Activated gamma-delta T cell treated with anti-CD3 and anti-CD28 coated beads, Interleukin-2, amount 50 U/mL, for 16 hours (primary cell): ENCODE measurements at places on chromosomes 5 and 9.
A peak's percentile ranks its signal among the peaks of the same experiment; 100 is the strongest.

DNA sequence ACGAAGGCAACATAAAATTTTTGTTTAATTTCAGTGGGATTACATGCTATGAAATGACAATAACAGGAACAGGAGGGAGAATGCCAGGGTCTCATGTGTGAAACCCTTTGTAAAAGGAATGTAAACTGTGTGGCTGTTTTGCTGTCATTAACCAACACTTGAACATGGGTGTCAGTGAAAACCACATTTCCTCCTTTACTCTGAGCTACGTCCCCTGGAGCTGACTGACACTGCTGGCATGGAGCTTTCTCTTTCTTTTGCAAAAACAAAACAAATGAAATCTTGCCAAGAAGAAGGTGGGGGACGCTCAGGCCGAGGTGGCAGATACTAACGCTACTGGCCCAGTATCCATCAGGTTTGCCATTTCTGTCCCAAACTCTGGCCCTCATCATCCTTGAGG, 121.4 kb downstream of the DMRT2 start:
- no peak for DNase-seq

DNA sequence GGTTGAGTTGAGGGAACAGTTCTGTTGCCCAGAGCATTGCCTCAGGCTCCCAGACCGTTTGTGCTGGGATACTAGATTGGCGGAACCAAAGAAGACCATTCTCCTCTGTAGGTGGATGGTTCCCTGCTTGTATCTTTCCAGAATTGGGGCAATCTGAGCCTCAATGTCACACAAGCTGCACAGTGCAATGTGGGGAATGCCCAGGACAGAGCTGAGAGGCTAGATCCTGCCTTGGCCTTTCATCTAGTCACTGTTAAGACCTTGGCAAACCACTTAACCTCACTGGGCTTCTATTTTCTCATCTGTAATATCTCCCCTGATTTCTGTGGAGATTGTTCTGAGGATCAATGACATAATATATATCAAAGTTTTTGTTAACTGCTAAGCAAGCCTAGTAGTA, 16.9 kb upstream of the ERAP2 start:
- DNase-seq = no peak

- no peak for DNase-seq
Observed at GRCh38 chr9:2242831-2243330, 227.7 kb downstream of the SMARCA2 start.

- no peak for DNase-seq
Observed at GRCh38 chr9:130576176-130576575, 3.2 kb upstream of the FUBP3 start.

GRCh38 chr5:131096774-131097710, 68.0 kb downstream of the HINT1 start:
- no peak for DNase-seq

DNA sequence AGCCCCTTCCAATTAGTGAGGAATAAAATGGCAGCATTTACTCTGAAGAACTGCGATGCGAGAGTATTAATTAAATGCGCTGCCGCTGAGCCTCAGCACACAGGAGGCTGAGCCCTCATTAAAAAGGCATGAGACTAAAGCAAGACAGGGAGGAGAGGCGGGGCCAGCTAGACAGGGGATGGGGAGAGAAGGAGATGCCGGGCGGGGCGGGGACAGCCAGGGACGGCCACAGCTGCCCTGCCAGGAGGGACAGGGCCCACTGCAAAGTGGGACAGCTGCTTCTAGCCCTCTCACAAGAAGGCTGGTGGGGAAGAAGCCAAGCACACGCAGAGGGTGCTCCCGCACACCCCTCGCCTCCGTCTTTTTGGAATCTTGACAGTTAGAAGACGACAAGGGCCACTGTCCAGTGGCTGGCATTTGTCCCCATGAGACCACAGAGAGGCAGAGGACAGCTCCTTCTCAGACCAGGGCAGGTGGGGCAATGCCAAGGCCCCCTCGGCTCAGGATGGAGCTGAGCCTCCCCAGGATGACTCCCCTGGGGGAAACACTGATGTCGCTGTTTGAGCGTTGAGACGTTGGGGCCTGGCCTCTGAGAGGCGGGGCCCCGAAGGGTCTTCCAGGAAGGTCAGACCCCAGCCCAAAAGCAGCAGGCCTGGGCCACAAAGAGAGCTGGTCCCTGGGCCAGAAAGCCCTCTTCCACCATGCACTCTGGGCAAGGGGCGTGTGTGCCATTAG, 26.9 kb downstream of the ADAMTS2 start:
- no peak for DNase-seq

GRCh38 chr9:114718801-114719221, 36.8 kb upstream of the TEX48 start:
- DNase-seq = peak; percentile 77

GRCh38 chr9:76353280-76353679, 40.9 kb downstream of the RFK start:
- DNase-seq = no peak

DNA sequence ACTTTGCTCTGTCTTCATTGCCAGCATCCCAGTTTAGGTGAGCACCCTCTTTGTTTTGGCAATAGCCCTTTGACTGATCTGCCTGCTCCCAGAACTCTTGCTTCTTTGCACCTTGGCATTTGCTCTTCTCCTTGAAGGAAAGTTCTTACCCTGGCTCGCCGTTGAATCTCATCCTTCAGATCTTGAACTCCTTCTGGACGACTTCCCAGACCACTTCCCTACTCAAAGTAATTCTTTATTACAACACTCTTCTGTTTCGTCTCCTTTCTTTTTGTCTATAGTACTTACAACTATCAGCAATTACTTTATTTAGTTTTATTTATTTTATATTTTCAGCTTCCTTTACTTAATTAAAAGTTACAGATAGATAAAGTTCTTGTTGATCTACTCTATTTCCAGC, 1510.1 kb downstream of the MAT2B start:
- no peak for DNase-seq

- DNase-seq = no peak
Observed at GRCh38 chr5:65819215-65819904, 97.4 kb downstream of the NLN start.

DNA sequence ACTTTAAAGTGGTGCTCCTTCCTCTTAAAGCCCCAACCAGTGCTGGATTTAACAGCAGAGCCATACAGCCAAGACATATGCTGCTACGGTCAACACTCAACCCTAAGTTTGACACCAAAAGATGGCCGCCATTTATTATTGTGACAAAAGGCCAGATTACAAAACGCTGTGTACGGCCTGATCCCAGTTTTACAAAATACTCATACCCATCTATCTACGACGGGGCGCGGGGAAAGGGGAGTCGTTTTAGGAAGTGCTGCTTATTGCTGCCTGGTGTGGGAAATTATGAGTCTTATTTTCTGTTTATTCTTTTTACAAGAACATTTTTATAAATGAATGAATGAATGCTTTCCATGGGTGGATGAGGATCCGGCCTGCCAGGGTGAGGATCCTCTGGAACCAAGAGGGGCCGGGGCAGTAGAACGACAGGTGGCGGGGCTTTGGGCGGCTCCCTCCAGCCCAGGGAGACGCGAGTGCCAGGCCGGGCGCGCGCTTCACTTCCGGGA, 457 bp upstream of the IDNK start:
- DNase-seq = no peak

- no peak for DNase-seq
Observed at GRCh38 chr5:159034083-159034824, 65.5 kb downstream of the EBF1 start.

DNA sequence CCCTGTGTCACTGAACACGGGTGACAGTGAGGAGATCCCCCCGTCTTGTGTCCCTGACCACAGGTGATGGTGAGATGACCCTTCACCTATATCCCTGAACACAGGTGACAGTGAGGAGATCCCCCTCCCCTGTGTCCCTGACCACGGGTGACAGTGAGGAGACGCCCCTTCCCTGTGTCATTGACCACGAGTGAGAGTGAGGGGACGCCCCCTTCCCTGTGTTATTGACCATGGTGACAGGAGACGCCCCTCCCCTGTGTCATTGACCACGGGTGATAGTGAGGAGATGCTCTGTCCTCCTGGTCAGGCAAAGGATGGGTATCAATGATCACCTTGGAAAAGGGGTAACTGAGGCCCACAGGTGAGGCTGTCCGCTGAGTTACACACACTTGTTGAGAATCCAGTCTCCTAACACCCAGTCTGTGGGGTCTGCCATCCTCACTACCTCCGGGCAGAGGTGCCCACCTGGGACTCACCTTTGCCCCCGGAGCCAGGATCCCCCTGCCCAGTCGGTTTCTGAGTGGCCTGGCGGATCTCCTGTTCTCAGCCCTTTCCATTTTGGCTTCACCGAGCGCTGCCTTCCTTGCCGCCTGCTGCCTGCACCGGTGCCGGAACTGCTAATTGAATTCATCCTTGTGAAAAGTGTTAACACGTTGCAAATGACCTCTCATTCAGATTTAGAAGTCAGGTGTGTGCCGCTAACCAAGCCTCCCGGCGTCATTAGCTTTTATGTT, 68.2 kb upstream of the BARHL1 start:
- DNase-seq = no peak

GRCh38 chr5:72947498-72947897, 8.3 kb upstream of the FCHO2 start:
- no peak for DNase-seq

GRCh38 chr5:1135696-1136525, 24.0 kb upstream of the SLC12A7 start:
- no peak for DNase-seq

DNA sequence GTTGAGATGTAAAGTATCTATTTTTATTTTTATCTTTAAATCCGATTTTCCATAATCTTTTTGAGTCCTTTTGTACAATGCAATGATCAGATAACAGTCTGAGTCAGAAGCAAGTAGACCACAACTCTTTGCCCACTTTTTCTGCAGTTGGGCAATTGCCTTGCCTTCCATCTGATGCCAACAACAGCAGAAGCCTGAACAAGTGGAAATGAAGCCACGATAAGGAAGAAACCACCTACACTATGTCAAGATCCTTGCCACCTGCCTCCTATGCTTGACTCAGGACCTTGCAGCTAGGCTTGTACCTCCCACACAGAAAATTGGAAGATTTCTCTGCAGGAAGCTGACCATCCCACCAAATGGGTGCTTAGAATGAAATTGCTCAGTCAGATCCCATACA, 78.6 kb downstream of the ANXA1 start:
- no peak for DNase-seq

DNA sequence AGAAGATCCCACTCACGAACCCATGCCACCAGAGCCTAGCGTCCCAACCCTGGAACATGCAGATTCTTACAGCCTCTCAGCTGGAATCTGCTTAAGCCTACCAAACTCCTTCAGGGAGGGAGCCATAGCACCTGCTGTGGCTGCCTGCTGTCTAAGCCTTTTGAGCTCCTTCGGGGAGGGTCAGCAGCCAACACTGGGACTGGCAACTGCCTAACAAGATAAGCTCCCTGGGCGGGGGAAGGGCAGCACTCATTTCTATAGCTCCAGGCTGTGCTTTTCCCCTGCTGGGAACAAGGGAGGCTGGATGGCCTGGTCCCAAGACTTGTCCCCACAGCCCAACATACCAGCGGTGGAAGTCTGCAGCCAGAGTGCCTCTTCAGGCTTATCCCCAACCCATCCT, 199.1 kb upstream of the OR13F1 start:
- DNase-seq = no peak

- no peak for DNase-seq
Observed at GRCh38 chr5:73093943-73094342, 26.4 kb upstream of the TMEM171 start.

GRCh38 chr5:135032999-135033861, 798 bp downstream of the PITX1 start:
- DNase-seq = no peak

- no peak for DNase-seq
Observed at GRCh38 chr5:177339107-177339638, 12.3 kb downstream of the LMAN2 start.

DNA sequence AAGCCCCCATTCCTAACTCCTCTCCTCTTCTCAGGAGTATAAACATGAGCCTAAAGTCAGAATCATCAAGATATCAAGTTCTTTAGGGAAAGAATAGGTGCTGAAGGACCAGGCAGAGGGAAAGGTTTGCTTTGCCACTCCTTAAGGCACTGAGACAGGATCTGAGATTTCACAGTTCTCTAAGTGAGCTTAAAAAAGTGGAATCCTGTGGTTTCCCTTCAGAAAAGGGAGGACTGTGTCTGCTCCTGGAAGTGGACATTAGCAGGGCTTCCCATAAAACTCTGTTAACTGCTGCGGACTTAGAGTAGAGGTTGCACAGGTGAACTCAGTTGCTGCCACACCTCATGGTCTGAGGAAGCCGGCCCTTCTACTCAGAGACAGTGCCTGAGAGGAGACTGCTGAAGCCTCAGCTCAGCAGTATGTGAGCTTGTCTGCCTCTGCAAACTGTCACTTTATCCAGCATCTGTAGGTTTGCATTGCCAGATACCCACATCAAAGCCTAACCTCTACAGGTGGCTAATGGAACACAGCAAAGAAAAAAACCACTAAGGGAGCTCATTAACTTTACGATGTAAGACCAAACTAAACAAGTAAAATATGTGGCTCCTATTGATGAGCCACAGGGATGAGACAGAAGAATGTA, 42.9 kb downstream of the RIC1 start:
- no peak for DNase-seq

- DNase-seq = no peak
Observed at GRCh38 chr5:173743641-173744343, 127.3 kb upstream of the BOD1 start.

DNA sequence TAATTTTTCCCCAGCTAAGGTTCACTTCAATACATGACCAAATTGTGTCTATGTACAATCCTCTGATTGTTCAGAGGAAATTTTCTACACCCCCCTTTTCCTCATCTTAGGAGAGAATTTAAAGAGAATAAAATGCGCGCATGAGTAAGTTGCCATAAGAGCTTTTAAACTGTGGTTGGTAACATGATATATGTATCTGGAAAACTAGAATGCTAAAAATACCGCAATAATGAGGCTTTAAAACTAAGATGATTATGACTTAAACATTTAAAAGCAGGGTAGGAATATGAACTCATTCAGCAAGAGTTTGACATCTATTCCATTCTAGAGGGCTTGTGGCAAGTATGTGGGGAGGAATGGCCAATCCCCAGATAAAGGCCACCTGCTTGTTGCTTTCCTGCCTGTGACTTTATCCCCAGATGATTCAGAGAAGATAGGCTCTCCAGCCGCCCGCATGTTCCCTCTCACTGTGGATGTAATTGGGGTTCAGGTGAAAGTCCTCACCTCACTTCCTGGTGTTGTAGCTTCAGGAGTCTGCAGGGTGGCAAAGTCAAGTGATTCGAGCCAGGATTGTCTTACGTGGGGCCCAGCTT, 26.5 kb upstream of the BASP1 start:
- no peak for DNase-seq

DNA sequence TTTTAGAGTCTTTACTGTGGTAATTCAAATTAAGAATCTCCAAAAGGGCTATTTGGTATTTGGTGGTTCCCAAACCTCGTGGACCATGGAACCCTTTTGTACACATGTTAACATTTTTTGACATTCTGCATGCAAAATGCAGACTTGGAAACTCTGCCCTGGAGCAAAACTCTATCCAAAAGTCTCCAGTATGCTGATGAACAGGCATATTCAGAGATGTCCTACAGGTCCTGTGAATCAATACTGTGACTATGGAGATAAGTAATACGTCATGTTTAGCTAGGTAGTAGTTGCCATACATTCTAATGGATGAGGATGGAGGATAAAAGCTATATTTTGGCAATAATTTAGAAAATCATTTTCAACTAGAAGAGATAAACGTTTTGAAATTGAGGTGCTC, 218.1 kb downstream of the SMARCA2 start:
- DNase-seq = no peak
